ENCODE measurements at places on chromosomes 5 and 9.

DNA sequence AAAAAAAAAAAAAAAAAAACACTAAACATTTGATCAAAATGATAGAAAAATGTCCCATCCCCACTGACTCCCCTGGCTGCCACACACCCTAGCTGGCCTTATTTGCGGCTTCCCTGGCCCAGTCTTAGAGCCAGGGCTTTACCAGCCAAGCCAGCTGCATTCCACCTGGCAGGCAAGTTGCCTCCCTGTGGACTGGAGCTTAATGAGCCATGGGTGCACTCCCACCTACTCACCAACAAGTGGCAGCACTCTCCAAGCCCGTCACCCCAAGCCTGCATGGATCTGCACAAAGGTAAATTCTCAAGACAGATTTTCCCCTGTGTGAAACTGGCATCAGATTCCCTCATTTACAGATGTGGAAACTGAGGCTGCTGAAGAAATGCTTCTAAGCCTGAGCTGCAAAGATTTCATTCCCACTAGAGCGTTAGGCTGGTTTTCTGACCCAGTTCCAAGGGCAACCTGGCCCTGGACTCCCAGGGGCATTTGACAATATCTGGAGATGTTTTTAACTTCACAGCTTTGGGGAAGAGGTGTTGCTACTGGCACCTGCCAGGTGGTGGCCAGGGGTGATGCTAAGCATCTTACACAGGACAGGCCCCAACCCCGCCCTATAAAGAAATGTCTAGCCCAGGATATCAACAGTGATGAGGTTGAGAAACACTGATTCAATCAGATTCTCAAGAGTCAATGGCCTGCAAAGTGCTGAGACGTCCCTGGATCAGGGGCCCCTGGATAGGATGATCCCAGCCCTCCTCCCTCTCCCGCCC lies 21.9 kb upstream of the VDAC1 start:
- DNase-seq: peak; percentile 46

DNA sequence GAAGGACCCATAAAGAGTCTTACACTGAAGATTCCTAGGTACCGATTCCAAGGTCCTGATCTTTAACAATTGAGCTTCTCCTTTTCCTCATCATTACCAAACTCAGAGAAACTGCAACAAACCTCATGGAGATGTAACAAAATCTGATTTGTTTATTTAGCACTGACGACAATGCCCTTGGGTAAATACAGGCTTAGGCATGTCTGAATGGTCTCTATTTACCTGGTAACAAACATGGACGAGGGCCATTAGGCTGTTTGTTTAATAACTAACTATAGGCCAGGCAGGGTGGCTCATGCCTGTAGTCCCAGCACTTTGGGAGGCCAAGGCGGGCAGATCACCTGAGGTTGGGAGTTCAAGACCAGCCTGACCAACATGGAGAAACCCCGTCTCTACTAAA lies 333.3 kb downstream of the AGTPBP1 start:
- DNase-seq: no peak

- no peak for DNase-seq
These were observed 48.0 kb downstream of the DPYSL3 start for GRCh38 chr5:147461915-147462314.

GRCh38 chr5:16074358-16074757 lies 105.2 kb downstream of the MARCHF11 start:
- no peak for DNase-seq

DNA sequence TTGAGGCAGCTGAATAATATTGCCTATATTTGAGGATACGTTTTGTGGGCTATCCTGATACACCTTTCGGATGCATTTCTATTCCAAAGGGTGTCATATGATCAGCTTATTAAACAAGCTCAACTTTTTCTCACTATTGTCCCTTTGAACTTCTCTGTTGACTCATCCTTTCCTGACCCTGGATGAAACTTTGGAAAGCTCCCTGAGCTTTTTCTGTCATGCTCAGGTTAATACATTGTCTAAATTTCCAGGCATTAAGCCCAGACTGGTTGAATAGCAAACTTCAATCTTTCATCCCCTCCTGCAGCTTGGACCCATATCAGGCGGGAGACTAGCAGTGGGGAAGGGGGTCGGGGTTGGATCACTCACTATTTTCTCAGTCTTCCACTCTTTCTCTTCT lies 104.9 kb upstream of the PTPN3 start:
- no peak for DNase-seq
